ENCODE measurements at places on chromosomes 11 and 22.

DNA sequence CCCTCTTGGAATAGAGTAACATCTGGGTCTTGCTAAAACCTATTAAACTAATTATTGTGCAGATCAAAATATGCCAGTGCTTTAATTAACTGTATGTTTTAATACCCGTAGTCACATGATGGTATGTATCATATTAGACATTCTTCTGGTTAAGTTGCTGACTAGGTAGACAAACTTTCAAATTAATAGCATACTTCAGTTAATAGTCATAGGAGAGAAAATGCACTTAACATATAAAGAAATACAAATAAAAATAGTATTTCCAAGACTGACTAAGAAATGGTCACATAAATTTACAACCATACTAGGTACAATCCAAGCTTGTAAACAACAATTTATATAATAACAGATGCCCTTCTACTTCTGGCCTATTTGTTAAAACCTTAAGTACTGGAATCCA lies 7.6 kb upstream of the EXPH5 start:
- no peak for DNase-seq

DNA sequence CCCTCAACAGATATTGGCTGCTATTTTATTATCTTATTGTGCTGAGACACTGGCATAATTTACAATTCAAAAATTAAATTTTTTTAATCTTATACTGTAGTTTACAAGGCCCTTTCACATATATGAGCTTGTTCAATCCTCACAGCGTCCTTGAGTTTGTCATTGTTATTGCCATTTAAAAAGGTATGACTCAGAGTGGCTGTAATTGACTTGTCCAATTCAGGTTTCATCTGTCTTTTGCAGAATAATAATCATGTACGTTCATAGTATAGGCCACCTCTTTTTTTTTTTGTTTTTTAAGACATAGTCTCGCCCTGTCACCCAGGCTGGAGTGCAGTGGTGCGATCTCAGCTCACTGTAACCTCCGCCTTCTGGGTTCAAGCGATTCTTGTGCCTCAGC lies 11.5 kb downstream of the PTPRJ start:
- DNase-seq, result no peak

- DNase-seq, result no peak
Measured at GRCh38 chr11:10017911-10018310, 276.1 kb downstream of the SBF2 start.

- no peak for DNase-seq
Measured at GRCh38 chr11:130411223-130411622, 17.2 kb downstream of the ADAMTS8 start.

- DNase-seq, result no peak
Measured at GRCh38 chr11:58845386-58845785, 882 bp upstream of the GLYATL2 start.

DNA sequence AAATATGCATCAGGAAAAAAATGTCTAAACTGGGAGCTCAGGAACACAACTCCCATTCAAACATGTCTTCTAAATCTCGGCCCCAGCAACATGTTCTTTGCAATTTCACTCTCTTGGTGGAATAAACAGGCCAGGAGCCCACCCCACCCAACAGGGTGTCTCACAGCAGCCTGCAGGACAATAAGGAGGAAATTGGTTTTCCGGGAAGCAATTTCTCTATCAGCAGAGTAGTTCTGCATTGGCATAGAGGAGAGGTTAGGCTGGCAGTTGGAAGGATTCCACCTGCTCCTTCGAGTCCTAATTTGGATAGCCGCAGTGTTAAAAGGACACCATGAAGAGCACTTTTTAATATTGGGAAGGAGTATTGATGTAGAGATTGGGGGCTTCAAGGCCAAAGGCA lies 55.9 kb upstream of the BARX2 start:
- DNase-seq, result no peak

- DNase-seq, result no peak
Measured at GRCh38 chr22:40345815-40346184, 500 bp upstream of the ADSL start.

GRCh38 chr11:134751031-134751585 lies 339.1 kb upstream of the B3GAT1 start:
- no peak for DNase-seq

DNA sequence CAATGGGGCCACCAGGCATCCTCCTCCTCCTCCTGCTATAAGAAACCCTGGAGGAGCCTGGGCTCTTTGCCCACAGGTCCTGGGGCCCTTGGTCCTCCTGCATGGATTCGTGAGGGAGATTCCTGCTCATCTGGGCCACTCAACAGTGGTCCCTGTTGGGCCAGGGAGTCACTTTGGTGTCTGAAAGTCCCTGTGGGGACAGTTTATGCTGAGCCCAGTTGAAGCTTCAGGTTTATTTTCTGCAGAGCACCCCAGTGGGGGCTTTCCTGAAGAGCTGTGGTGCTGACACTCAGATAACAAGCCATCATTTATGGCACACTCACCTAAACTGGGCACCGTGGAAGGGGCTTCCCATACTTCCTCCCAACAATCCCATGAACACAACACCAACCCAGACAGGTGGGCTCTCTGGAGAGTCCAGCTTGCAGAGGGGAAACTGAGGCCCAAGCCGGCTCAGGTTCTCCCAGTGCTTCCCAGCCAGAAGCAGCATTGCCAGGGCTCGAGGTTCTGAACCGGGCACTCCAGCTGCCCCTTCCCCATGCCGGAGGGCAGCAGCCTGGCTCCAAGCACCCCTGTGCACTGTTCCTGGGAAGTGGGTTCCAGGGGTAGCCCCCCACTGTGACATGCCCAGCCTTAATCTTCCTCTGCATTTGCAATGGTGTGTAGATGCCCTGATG lies 91.3 kb downstream of the MYEOV start:
- no peak for DNase-seq

DNA sequence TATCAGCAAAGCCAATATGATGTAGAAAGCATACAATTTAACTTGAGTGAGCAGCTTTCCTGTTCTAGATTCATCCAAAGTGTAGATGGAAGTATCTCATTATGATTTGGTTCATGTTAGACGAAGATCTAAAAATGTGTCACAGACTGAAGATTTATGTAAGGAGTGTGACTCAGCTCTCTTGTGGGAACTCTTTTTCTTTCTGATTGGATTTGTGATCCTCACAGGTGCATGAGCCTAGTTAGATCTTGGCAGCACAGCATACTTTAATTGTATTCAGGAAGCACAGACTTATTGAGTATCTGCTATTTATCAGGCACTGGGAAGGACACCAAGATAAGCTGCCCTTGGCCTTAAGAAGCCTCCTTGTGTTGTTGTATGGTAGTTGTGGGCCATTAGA lies 147.1 kb downstream of the C11orf91 start:
- no peak for DNase-seq

- DNase-seq, result no peak
Measured at GRCh38 chr22:22216450-22216959, 28.1 kb upstream of the VPREB1 start.

DNA sequence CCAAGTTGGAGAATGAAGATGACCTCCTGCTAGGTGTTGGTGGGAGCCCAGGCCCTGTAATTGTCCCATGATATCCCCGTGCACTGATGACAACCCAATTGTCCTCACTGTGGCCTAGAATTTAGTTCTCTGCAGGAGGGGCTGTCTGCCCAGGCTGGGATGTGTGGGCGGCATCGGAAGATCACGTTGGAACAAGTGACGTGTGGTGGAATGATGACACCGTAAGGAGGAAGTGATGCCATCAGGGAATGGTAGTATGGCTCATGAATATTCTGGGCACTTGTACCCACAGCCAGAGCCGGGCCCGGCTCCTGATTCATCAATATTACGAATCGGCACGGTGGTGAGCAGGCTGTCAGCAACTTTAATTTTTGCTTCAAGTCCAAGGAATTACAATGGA lies 111.6 kb downstream of the MIAT start:
- DNase-seq, result no peak

DNA sequence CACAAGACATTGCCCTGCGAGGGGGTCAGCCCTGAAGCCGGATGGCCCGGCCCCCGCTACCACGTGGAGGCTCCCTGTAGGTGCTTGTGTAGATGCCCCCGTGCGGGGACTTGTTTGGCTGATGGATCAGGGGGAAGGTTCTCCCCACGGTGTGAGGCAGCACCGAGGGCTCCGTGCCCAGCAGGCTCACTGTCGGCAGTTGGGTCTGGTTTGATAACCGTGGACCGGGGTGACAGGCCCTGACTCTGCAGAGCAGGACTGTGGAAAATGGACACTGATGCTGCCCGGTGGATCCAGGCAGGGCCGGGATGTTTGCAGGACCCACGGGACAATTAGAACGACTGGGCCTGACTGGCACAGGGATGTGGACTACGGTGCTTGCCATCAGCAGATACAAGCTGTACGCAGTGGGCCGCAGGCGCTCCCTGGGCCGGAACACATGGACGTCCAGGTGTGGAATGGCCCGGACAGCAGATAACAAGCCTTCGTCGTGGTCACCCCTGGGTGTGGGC lies 19.0 kb downstream of the KCNQ1 start:
- DNase-seq, result no peak

DNA sequence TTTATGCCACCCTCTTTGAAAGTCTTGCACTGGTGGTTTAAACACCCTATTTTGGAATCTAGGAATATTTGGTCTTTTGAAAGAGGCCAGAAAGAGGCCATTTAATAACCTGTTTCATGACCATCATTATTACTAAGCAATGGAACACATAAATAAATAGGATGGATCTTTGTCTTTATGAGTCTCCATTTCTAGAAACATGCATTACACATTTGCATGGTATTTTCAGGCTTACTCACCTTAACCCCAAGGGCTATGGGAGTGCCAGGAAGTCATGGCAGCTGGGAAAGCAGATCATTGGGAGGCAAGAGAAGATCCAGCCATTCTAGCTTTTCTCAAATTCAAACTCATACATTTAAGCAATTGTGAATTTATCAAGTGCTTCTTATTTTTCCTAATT lies 185.8 kb upstream of the POU2AF2 start:
- DNase-seq, result no peak
